Activated T-cell treated with anti-CD3 and anti-CD28 coated beads for 24 hours (primary cell): ENCODE measurements at places on chromosomes 6 and 20.

GRCh38 chr6:71649915-71650314 lies 236.4 kb upstream of the RIMS1 start:
- DNase-seq, result no peak

GRCh38 chr6:39171489-39172376 lies 56.7 kb upstream of the SAYSD1 start:
- DNase-seq, result no peak

GRCh38 chr6:89258912-89259311 lies 41.8 kb upstream of the GABRR1 start:
- DNase-seq, result no peak

DNA sequence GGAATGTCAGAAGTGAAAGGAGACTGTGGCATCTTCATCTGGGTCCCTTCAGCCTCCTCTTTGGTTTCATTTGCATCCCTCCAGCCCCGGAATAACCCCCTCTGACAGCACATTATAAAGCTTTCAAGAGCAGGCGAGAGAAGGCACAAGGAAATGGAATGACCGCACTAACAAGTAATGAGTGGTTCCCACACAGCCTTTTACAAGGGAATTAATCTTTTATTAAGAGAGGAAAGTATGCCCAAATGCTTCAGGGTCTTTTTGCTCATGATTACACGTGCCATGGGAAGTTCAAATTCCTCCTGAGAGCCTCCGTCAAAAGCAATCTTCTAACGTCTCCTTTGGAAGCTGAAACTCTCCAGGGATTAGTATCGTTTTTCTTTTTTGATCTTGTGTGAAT lies 347.0 kb downstream of the BTBD3 start:
- DNase-seq, result no peak

DNA sequence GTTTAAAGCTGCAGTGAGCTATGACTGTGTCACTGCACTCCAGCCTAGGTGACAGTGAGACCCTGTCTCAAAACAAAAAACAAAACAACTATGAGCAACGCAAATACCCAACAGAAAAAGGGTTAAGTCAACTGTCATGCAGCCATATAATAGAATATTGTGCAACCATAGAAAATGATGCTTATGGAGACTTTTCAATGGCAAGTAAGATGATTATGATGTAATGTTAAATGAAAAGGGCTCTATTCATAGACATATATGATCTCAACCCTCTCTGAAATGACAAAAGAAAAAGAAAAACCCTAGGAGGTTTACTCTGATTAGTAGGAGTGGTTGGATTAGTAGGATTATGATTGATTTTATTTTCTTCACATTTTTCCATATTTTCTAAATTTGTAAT lies 41.3 kb upstream of the TBC1D7 start:
- DNase-seq, result no peak

- DNase-seq, result no peak
Measured at GRCh38 chr6:113496166-113496565, 361.0 kb upstream of the MARCKS start.

DNA sequence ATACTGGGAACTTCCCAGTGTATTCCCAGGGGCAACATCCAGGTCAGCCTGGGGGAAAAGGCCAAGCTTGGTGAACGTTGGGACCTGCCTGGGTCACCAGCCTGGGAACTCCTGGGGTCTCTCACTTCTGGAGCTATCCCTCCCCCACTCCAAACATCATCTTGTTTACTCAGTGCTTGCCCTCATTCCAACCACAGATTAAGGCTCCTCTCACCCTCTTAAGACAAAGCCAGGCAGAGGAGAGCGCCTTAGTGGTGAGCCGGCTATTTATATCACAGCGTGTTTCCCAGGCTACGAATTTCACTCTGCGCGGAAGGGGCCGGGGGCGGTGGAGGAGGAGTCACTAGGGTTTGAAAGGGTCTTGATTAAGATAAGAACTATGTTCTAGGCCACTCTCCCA lies 12.1 kb downstream of the PRPH2 start:
- DNase-seq, result no peak

- no peak for DNase-seq
Measured at GRCh38 chr6:24759718-24760117, 15.0 kb upstream of the GMNN start.

GRCh38 chr6:85261271-85261670 lies 188.6 kb upstream of the NT5E start:
- no peak for DNase-seq

GRCh38 chr6:72031471-72031870 lies 145.1 kb downstream of the RIMS1 start:
- no peak for DNase-seq

GRCh38 chr6:170108456-170108855 lies 182.4 kb downstream of the DLL1 start:
- no peak for DNase-seq

DNA sequence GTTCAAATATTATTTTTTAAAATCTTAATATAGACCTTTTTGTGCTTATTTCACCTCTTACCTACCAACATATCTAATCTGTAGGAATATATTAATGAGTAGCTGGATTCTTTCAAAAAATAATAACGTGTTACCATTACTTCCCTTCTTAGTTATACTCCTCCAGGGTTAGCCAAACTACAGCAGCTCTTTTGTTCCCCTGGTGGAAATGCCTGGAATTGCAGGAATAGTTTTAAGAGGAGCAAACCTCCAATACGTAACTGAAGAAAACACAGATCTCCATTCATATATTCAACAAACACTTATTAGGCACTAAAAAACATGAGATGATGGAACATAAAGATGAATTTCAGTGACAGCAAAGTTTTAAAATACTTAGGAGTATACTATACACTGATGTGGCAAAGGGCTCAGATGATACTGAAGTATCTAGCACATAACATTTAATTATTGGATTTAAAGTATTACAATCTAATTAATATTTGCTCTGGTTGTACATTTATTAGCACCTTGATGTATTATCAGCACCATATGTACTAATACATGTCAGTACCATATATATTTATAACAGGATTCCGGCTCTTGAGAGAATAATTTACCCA lies 78.3 kb downstream of the TBX18 start:
- DNase-seq, result no peak

- DNase-seq, result no peak
Measured at GRCh38 chr6:14645221-14645620, 527.6 kb downstream of the CD83 start.

DNA sequence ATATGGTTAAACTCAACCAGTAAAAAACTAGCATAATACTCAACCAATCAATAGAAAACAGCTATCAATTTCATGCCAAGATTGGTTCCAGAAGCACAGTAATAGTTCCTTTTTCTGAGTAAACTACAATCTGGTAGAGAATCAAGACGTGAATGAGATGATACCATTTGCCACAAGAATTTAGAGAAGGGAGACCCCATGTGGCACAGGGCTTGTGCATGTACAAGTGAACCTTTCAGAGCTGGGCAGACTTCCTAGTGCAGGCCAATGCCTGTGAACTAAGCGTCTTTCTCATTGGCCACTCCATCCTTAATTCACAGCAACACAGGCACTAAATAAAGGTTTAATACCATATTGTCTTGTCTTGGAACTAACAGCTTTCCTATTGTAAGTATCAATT lies 213.5 kb downstream of the RFPL4B start:
- no peak for DNase-seq

- DNase-seq, result no peak
Measured at GRCh38 chr20:58514321-58515232, 622 bp downstream of the APCDD1L start.

GRCh38 chr6:5729080-5729434 lies 277.7 kb downstream of the NRN1 start:
- DNase-seq, result no peak

- no peak for DNase-seq
Measured at GRCh38 chr6:142013875-142014495, 118.7 kb upstream of the GJE1 start.

- no peak for DNase-seq
Measured at GRCh38 chr20:32159766-32160221, 47.7 kb downstream of the PLAGL2 start.

- DNase-seq, result no peak
Measured at GRCh38 chr6:101663100-101663499, 269.6 kb downstream of the GRIK2 start.

DNA sequence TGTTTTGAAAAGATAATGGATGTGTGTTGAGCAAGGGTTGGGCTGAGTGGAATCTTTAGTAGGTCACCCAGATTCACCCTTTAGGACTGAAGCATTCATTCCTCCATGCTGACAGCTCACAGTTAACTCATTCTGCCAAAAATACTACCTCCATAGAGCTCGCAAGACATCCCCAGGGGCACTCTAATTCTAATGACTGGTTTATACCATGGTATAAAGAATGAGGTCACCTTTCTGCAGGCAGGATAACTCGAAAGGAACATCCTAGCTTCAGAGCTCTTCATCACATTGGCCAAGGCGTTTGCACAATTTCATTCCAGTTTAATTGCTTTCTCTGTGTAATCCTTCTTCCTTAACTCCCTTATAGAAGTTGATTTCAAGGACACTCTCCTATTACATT lies 1257.2 kb upstream of the EYS start:
- DNase-seq, result no peak
